ENCODE measurements at places on chromosomes 2 and 18.

DNA sequence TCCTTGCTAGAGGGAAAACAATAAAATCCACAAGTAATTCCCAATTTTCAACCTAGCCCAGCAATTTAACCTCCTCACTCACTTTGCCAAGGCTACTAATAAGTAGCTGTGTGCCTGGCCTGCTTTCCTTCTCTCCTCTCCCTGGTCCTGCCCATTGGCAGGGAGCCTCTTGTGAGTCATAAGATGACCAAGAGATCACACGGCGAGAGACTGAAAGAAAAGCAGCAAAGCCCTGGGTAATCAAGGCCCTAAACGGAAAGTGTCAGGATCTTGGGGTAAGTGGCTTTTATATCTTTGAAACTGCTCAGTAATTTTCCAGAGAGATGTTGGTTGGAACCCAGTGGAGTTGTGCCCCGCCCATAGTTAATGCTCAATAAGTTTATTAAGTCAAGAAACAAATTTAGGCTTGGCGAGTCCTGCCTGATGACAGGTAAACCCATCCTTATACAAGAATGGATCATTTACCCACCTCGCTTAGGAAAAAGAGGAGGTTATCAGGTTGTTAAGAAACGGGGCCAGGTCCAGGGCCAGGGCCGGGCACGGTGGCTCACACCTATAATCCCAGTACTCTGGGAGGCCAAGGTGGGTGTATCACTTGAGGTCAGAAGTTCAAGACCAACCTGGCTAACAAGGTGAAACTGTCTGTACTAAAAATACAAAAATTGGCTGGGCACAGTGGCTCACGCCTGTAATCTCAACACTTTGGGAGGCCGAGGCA lies 10.0 kb upstream of the ADAM17 start:
- DNase-seq: peak; percentile 80

- no peak for DNase-seq
Observed at GRCh38 chr2:45723857-45724256, 72.4 kb downstream of the PRKCE start.

DNA sequence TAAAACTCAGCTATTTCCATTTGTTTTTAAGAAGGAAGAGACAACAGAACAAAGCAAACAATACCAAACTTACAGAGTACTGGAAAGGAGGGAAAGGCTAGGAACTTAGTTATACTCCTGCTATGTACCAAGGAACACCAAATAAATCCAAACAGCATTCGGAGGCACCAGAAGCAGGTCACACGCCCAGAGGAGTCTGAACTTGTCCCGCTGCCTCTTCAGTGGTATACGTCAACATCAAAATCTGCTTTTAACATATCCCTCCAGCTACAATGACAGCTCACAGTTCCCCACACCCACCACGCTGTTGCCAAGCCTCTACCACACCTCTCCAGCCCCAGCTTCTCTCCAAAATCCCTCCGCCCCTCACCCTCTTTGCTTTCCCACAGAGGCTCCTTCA lies 17.3 kb downstream of the C2orf76 start:
- no peak for DNase-seq

DNA sequence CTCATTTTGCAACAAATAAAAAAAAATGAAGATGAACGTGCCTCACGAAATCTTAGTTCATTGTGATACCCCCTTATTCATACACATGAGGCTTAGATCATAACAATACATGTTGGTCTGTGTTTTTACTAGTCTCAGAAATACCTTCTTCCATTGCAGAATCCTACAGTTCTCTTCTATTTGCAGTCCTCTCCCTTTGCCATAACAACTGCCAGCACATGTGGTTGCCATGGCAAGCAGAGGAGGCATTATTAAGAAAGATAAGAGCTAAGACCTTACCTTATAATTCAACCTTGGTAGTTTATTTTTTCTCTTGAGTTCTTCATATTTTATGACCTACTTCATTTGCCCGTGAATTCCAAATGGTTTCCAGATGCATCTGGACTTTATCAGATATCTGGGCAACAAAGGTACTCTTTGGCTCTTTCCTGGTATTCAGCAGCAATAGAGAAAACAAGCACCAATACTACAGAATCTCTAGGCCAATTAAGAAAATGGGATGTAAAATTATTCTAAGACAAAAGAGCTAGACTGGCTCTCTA lies 524.0 kb downstream of the CMPK2 start:
- no peak for DNase-seq

GRCh38 chr18:64713284-64713683 lies 564.4 kb upstream of the LINC00305 start:
- no peak for DNase-seq

DNA sequence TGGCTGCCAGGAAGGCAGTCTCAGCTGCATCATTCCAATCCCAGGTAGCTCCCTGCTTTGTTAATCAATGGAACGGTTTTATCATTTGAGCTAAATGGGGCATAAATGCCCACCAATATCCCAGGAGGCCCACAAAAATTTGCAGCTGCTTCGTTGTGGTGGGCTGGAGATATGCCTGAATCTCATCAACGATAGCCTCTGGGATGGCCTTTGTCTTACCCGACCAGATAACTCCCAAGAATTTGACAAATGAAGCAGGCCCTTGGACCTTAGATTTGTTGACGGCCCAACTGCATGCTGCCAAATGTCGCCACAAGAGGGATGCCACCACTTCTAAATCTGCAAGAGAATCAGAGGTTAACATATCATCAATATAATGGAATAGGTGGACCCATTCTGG lies 236.4 kb downstream of the MBD5 start:
- DNase-seq: no peak

DNA sequence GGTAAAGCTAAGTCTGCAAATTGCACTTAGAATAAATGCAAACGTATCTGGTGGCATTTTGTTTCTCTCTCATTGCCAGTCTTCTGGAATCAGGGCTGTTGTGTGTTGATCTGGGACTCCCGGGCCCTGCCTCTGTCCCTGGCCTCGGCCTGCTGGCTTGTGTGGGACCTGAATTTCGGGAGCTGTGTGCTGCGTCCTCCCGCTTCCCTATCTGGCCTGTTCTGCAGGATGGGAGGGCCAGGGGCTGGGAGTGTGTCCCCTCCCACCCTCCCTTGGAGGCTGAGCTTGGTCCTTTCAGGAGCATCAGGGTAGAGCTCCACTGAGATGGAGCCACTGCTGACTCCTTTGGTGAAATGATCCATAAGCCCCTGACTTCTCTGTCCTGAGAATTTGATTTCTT lies 118.5 kb downstream of the ACKR3 start:
- DNase-seq: no peak

DNA sequence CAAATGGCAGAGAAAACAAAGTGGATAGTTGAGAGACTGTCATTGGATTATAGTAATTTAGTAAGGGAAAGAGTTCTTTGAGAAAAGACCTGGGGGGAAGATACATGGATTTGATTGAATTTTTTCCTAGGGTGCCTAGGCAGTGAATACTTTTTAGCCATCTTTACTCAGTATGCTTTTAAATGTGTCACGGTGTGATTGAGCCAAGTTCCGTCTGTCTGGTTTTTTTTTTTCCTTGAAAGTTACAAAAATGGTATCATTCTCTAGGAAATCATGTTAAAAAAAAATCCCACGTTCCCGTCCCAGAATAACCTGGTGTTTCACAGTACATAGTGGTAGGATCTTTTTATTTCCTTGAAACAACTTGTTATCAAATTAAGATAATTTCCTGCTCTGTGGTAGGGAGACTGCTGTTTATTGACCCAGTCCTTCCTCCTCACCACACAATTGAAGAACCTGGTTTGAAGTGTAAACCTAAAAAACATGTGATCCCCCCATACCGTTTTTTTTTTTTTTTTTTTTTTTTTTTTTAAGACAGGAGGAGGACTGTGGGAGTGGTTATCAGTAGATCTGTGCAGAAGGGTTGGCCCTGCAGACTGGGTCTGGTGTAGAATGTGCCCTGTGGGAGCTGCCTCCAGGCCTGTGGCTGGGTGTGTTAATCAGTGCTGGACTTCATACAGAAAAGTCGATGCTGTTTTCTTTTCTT lies 55.1 kb downstream of the DGKD start:
- no peak for DNase-seq

DNA sequence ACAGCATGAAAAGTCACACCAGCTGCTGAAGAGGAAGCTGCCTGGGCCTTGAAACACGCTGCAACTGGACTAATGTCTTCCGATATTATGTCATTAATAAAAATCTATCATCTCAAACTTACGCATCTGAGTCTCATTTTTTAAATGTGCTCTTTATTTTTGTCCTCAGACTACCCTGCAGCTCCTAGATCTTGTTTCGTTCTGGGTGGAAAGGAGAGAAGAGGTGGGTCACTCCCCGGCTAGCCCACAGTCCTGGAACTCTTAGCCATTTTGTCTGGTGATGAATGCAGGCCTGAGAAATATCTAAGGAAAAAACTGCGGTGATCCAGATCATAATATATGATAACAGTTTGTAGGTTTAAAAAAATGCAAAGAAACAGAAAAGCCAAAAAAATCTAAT lies 73.3 kb downstream of the TXNL1 start:
- DNase-seq: no peak

DNA sequence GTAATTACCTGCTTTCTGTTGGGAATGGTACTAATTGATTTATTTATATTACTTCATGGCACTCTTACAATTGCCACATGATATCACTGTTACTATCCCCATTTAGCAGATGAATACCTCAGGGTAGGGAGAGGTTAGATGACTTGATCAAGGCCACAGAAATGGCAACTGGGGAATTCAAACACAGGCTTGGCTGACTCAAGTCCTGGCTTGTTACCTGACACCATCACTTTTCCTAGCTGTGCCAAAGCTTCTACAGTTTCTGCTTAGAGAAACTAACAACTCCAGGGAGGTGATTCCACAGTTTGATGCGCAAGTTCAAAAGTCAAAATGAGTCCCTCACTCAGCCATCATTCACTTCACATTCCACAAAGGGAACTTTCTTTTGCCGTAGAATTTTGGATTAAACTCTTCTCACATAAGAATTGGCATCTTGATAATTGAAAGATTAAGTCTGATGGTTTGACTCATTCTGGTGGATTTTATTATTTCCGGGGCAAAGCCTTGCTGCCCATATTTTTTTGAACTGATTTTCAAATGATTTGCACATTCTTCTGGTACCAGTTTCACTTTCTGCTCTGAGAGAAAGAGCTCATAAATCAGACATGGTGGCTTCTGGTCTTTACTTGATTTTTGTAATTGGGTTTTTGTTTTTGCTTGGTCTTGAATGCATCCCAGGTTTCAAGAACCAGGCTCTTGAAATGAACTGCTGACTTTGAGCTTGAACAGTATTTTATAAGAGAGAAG lies 656.8 kb downstream of the BCL11A start:
- DNase-seq: no peak

GRCh38 chr18:9827793-9828505 lies 57.8 kb upstream of the TXNDC2 start:
- peak; percentile 98 for DNase-seq

GRCh38 chr2:165610591-165611029 lies 141.1 kb downstream of the CSRNP3 start:
- DNase-seq: no peak

GRCh38 chr2:79573895-79574674 lies 61.2 kb downstream of the CTNNA2 start:
- no peak for DNase-seq

- DNase-seq: no peak
Observed at GRCh38 chr2:40665493-40666232, 213.8 kb upstream of the SLC8A1 start.

DNA sequence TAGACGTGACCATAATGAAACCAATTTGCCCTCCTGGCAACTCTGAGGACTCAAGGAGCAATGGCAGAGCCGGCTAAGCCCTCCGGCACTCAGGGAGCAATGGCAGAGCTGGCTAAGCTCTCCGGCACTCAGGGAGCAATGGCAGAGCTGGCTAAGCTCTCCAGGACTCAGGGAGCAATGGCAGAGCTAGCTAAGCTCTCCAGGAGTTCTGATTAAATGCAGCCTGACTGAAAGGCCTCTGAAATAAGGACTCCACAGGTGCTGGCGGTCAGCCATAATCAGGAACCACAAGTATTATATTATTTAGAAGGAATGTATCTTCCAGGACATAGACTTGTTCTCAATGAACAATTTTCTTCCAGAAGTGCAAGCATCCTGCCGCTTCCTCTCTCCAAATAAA lies 65.2 kb downstream of the C2orf76 start:
- DNase-seq: peak; percentile 35

GRCh38 chr2:19409046-19409445 lies 50.6 kb upstream of the OSR1 start:
- no peak for DNase-seq

DNA sequence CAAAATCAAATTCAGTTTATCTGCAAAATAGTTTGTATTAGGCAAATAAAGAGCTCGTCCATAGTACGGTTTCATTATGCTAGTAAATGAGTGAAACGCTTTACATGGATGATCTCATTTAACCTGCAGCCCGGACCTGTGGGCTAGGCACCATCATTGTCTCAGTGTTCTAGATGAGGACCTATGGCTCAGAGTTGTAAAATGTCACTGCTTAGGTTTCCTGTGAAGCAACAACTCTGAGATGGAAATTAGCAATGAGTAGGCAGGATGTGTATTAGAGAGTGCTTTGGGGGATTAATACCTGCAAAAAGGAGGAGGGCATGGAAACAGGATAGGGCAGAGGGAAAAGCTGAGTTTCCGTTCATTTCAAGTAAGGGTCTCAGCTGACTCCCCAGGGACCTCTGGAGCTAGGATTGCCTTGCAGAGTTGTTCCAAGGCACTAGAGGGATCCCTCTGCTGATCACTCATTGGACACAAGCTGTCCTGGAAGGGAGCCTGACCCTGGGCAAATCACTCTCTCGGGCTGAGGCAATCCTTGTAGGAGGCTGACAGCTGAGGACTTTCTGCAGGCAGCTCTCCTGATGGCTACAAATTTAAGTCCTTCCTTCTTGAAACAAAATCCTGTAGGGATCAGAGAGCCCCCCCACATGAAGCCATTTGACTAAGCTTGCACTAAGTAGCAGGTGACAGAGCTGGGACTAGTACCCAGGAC lies 58.8 kb upstream of the SIX2 start:
- no peak for DNase-seq

- no peak for DNase-seq
Observed at GRCh38 chr18:44791520-44791919, 110.8 kb downstream of the SETBP1 start.

- no peak for DNase-seq
Observed at GRCh38 chr18:22176420-22177326, 7.3 kb downstream of the GATA6 start.

- DNase-seq: no peak
Observed at GRCh38 chr2:54504866-54505265, 48.7 kb downstream of the SPTBN1 start.

- peak; percentile 14 for DNase-seq
Observed at GRCh38 chr2:241009601-241010530, 11.4 kb downstream of the SNED1 start.

DNA sequence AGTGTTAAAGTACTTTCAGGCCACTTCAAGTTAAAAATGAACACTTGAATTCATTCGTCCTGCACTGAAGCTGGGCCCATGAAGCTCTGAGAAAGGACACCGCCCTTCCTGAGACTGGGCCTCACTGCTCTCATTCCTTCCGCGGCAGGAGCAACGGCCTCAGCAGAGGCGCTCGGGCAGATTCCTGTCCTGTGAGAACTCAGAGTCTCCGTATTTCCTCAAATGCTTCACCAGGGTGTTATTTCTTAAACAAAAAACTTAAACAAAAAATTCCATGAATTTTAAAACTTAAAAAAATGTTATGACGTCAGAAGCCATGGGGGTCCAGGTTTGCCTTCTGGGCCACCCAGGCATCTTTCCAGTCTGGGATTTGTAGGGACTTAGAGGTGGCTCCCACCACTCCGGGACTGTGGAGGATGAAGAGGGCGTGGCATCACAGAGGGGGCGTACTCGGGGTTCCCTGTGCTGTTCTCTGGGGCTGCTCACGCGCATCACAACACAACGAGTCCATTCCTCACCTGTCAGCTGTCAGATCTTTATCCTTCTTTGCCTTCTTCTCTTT lies 115.9 kb upstream of the ASB18 start:
- no peak for DNase-seq

- no peak for DNase-seq
Observed at GRCh38 chr2:47815764-47816163, 32.8 kb downstream of the MSH6 start.

GRCh38 chr2:12478151-12479064 lies 238.3 kb upstream of the TRIB2 start:
- DNase-seq: no peak
